ENCODE measurements at places on chromosomes 16 and 17.

GRCh38 chr17:57372156-57372555 is 115.8 kb downstream of the MSI2 start:
- DNase-seq, result no peak

GRCh38 chr16:29854520-29855100 is 8.4 kb downstream of the CDIPT start:
- DNase-seq, result no peak

GRCh38 chr17:47929218-47930000 is 12.0 kb upstream of the PNPO start:
- no peak for DNase-seq

DNA sequence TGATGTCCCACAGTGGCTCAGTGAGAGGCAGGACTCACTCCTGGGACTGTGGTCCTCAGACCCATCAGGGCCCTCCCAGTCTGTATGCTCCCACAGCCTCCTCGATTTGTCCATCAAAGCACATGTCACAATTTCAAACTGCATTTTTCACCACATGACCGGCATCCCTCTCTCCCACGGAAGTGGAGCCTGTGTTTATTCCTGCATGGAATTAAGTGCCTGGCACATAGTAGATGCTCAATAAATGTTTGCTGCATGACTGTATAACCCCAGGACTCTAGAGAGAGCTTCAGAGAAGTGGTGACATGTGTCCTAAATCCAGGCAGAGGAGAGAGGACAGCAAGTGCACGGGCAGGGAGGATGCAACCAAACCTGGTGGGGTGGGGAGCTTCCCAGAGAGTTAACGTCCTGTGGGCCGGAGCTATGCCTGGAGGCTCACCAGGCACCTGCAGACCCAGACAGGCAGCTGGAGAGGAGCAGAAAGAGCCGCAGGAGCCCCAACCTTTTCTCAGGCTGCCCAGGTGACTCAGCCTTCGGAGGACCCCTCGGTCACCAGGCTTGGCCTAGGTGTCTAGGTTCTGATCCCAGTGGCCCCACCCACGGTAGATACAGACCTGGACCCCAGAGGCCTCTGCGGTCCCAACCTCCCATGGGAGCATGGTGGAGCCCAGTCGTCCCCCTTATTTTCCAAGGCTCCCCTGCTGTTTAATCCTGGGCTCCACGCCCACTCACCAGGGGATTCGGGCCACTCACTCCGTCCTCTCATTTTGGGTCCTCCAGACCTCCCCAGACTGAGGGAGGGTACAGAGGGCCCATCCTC is 5.8 kb downstream of the CDH5 start:
- no peak for DNase-seq

GRCh38 chr16:66366433-66367299 is at the start of gene CDH5:
CDH5 (plus strand) TSS chr16:66366691; CDS start chr16:66379338, 12,647 bp downstream.
- DNase-seq, result no peak

All from SJSA1 (cell line).